ENCODE measurements at places on chromosomes 7 and 10.

DNA sequence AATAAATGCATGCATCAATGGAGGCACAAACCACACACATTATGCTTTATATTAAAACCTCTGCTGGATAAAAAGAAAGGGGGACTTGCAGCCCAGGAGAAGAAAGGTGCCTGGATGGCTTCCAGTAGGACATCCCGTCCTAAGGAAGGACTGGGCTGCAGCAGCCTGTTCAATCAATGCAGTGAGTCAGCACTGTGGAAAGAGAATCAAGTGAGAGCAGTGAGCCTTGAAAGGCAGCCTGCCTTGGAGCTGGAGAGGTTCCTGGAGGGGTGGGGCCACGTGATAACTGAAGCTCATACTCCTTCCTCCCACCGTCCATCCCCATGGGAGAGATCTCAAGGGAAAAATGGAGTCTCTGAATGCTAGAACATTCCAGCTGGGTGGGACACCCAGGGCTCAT lies 501.2 kb downstream of the ADRA2A start:
- no peak for DNase-seq

GRCh38 chr7:150722431-150722931 lies 6.1 kb downstream of the GIMAP1 start:
- no peak for DNase-seq

DNA sequence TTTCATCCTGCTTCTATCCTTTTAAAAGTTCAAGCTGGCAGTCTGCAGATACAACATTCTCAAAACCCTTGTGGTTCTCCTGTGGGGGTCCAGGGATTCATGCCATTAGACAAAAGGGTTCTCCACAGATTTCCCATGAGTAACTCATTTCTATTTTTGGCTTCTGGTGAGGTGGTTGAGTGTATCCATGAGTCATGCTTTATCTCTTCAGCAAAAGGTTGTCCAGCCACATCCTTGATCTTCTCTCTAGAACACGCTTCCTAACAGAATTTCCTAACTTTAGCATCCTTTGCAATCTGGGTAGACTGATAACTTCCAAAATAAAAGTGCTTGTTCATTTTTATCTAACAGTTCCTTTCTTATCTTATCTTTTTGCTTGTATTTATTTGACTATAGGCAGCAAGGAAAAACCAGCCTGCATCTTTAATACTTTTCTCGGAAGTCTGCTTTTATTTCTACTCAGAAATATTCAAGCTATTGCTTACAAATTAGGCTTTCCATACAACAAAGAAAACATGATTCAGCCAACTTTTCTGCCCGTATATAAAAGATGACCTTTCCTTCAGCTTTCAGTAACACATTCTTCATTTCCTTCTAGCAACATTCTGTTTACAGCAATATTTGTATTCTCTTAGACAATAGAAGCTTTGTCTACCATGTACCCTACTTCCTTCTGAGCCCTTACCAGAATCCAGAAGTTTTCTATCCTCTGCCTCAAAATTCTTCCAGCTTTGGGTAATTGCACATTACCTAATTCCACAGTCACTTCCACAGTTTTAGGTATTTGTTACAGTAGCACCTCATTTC lies 79.3 kb upstream of the IL6 start:
- no peak for DNase-seq

DNA sequence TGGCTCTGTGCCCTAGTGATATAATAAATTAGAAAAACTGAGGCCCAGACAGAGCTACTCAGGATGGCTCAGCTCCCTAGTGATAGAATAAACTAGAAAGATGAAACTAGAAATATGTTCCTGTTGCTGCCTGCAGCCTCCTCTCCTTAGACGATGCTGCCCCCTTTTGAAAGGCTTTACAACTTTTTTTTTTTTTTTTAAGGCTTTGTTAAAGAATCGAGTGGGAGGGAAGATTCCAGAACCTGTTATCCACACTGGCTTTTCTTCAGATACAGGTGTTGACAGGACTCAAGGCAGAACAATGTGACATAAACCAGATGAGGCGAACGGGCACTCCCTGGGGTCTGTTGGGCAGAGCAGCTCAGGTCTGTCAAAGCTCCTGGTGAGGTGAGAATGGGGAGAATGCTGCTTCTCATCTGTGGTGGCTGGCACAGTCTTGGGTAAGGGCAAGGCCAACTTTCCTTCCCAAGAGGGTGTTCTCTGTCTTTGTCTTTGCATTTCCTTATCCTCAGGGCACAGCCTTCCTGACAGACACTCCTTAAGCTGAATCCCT lies 175.1 kb downstream of the COBL start:
- no peak for DNase-seq

- no peak for DNase-seq
Measured at GRCh38 chr10:86965986-86966654, 2.2 kb upstream of the ADIRF start.

DNA sequence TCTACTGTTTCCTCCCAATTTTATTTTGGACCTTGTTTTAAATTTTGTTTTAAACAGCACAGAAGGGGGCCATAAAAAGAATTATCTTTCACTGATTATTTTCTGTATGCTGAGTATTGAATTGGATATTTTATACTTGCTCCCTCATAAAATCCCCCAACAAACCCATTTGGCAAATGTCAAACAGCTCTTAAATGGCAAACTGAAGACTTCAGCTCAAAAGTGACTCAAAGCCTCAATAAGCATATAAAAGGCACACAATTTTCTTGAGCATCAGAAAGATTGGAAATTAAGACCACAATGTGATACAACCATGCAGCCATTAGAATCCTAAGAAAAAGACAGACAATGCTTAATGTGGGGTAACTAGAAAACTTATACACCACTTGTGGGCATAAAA lies 199.2 kb downstream of the SEMA3E start:
- no peak for DNase-seq

DNA sequence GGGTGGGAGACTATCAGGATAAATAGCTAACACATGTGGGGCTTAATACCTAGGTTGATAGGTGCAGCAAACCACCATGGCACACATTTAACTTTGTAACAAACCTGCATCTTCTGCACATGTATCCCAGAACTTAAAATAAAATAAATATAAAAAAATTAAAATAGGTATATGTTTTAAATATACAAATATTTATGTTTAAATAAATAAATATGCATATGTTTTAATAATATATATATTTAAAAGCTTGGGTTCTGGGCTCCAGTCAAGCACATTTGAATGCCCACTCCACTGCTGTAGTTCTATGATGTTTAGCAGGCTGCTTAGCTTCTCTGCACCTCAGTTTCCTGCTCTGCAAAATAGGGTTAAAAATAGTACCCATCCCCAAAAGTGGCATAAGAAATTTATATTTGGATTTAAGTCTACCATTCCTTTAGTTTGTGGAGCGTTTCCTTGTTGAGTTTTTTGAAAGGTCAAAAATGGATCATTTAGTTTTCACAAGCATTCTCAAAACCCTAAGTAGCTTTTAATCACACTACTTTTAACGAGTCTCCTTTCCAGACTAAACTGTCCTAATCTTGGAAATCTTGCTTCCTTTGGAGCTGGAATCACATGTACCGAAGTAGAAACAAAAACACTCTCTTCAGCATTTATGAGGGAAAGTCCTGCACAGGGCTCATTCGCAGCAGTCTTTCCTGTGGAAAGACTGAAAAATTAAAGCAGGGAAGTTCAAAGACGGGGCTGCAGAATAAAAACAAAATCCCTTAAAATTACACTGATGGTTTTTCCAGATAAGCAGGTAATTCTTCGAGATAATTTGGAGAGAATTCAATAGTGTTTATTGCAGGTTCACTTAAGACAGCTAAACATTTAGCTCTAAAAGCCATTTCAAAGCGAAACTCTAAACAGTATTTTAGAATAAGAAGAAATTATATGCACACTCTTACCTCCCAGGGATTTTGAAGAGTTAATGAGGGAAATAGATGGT lies 111.7 kb upstream of the LYZL1 start:
- no peak for DNase-seq

GRCh38 chr10:35784751-35785150 lies 142.7 kb upstream of the FZD8 start:
- DNase-seq, result no peak

- no peak for DNase-seq
Measured at GRCh38 chr10:44952779-44953231, 6.8 kb upstream of the RASSF4 start.

- DNase-seq, result no peak
Measured at GRCh38 chr7:45000093-45001032, at the start of gene CCM2. Gene CCM2 (plus strand): TSS chr7:45000201. CDS start chr7:45000334, 133 bp downstream.

DNA sequence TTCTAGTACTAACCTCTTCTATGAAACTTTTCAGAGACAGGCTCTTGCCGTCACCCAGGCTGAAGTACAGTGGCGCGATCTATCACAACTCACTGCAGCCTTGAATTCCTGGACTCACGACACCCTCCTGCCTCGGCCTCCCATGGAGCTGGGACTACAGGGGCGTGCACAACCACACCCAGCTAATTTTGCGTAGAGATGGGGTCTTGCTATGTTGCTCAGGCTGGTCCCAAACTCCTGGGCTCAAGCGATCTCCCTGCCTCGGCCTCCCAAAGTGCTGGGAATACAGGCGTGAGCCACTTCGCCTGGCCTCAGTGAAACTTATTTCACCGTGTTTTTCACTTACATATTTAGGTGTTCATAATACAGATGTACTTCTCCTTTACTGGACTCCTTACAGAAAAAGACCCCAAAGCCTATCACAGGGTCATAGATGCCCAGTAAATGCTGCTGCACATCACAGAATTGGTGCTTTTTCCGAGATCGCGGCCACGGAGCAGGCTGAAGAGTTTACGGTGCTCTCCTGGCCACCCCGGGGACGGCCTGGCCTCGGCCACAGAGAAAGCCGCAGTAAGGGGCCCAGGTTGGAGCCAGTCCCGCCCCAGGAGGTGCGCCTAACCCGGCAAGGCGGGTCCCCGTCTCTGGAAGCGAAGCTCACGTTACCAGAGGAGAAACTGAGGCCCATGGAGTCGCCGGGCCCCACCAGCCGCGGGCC lies 595 bp downstream of the TBL2 start:
- DNase-seq, result no peak

GRCh38 chr7:156515911-156516790 lies 124.4 kb upstream of the RNF32 start:
- no peak for DNase-seq

GRCh38 chr10:65166272-65166671 lies 1645.1 kb downstream of the REEP3 start:
- no peak for DNase-seq

- no peak for DNase-seq
Measured at GRCh38 chr7:138662991-138663320, 38.2 kb downstream of the SVOPL start.

- DNase-seq, result no peak
Measured at GRCh38 chr10:114957673-114958072, 19.7 kb downstream of the TRUB1 start.

DNA sequence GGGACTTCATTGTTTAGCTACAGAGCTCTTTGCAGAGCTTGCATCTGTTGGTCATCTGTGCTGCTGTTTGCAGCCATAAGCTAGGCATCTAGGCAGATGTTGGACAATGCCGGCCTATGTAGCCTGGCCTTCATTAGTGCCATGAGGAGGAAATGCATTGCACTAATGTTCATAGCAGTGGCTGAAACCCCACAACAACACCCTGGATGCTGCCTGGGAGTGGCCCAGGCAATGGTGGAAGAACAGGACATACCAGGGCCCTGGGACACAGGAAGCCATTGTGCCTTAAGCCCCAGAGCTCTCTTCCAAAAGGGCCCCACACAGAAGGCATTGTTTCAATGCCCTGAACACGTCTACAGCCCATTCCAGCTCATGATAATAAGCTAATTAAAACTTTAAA lies 131.5 kb upstream of the LYZL1 start:
- DNase-seq, result no peak

DNA sequence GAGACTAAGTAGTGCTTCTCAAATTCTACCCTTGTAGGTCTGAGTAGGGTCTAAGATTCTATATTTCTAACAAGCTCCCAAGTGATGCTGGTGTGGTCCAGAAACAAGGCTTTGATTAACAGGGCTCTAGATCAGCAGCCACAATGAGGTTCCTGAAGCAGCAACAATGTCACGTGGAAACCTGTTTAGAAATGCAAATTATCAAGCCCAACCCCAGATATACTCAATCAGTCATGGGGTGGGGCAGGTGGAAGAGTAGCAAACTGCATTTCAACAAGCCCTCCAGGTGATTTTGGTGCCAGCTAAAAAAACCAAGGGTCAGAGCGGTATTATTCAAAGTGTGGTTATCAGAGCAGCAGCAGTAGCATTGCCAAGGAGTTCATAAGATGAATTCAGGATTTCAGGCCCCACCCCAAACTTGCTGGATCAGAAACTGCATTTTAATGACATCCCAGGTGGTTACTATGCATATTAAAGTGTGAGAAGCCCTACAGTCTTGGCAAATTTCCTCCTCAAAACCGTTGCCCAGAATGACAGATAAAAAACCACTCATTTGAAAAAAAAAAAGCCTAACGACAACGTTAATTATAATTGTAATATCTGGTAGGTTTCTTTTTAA lies 199.2 kb downstream of the AHR start:
- DNase-seq, result no peak

GRCh38 chr7:272631-273030 lies 17.3 kb upstream of the FOXL3 start:
- no peak for DNase-seq

GRCh38 chr10:86182150-86182549 lies 184.4 kb downstream of the GRID1 start:
- DNase-seq, result no peak

DNA sequence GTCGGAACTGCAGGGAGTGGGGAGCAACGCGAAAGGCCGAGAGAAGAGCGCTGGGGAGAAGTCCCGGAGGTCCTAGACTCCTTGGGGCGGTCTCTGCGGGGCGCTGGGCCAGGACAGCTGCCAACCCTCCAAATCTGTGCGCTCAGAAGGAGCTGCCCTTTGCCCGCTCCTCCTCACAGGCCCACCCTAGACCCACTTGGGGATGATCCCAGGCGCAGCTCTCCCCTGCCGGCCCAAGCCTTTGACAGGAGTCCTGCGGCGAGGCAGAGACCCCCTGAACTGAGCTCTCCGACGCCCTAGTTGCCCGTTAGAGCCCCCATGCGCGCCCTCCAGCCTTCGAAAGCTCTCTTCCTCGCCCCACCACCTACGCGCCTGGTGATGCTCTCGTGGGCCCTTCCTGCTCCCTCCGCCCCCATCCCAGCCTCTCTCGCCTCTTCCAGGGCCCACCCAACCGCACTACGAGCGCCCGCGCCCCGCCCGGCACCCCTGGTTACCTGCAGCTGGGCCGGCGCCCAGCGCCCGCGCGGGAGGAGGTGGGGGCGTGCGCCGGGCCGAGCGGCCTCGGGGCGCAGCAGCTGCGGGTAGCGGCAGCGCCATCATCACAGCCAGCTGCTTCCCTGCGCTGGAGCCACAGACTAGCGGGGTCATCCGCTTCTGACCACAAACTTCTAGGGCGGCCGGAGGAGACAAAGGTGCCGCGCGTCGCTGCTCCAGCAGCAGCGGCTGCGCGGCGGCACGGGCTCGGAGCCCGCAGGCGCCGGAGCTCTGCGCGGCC lies 353.4 kb downstream of the DNAJB6 start:
- no peak for DNase-seq

GRCh38 chr7:98643236-98643985 lies 26.3 kb downstream of the NPTX2 start:
- no peak for DNase-seq

Data from GM19239 (cell line).